ENCODE measurements at places on chromosomes 5 and 9.
A peak's percentile ranks its signal among the peaks of the same experiment; 100 is the strongest.

GRCh38 chr5:9545136-9545991, 511 bp downstream of the SEMA5A start:
- peak; percentile 33 for DNase-seq

- no peak for DNase-seq
Measured at GRCh38 chr5:136427426-136427825, 62.1 kb upstream of the TRPC7 start.

DNA sequence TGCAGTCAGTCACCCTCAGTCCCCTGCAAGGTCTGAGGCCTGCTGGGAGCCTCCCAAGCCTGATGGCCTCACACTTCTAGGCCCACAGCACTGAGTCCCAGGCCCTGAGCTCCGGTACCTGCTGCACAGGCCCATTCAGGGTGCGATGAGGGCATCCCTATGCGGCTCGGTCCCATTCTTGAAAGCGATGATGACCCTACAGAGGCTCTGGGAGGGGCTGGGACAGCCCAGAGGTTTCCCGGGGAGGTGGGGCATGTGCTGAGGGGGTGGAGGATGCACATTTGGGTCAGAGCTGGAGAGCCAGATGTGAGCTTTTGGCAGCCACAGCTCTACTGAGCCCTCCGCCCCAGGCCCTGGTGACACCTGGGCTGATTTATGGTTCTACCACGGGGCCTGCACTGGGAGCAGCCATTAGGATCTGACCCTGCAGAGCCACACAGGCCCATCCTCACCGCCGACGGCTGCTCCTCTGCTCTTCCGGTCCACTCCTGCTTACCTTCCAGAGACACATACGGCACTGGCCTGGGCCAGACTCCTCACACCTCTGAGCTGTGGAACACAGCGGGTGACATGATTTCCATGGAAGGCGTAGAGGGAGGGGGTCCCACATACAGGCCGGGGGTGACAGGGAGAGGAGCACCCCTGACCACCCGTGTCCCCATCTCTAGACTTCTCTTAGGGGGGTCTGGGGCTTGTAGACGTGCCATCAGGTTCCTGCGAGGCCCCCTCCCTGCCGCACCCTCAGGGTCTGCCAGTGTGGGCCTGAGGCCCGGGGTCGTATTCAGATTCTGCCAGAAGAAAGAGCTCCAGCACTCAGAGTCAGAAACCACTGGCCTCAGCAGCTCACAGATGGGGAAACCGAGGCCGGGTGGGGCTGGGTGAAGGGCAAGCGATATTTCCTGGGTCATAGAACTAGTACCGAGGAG, 53.4 kb downstream of the COL23A1 start:
- DNase-seq, result no peak

DNA sequence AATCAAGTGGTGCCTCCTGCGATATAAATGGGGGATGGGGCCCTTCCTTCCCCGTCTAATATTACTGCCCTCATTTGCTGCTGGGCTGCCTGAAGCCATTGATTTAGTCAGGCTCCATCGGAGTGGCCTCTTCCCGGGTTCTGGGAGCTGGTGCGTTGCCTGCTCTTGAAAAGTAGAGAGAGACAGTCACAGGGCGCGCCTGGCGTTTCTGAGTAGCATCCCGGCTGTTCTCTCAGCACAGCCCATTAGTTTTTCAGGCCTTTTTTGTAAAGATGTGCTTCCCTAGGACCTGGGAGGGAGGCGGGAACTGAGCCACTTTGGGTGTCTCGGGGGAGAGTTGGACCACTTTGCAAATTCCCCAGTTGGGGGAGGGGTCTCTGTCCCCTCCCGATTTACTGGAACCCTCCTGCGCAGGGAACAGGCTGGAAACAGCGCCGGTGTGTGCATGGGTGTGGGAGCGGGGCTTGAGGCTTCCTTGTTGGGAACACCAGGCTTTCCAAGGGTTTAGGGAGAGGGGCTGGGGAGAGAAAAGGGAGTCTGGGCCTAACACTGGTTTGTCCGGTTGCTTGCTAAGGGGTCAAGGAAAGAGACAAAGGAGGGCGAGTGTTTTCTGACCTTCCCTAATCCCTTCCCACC, 4.7 kb downstream of the PRDM6 start:
- DNase-seq, result no peak

- DNase-seq, result no peak
Measured at GRCh38 chr9:126453156-126453963, 126.7 kb downstream of the MVB12B start.

DNA sequence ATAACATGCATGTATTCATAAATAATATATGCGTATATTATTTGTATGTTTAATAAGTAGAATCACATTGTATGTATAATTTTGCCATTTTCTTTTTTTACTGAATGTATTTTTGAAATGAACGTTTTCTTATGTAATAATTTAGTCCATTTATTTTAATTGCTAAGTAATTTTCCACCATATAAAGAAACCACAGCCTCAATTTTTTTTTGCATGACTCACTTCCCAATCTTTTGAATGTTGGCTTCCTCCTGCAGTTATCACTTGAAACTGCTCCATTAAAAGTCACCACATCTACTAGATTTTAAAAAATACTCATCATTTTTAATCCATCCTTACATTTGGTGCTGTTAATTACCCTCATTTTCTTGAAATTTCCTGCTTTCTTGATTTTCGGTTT, 363.3 kb upstream of the MEF2C start:
- no peak for DNase-seq

DNA sequence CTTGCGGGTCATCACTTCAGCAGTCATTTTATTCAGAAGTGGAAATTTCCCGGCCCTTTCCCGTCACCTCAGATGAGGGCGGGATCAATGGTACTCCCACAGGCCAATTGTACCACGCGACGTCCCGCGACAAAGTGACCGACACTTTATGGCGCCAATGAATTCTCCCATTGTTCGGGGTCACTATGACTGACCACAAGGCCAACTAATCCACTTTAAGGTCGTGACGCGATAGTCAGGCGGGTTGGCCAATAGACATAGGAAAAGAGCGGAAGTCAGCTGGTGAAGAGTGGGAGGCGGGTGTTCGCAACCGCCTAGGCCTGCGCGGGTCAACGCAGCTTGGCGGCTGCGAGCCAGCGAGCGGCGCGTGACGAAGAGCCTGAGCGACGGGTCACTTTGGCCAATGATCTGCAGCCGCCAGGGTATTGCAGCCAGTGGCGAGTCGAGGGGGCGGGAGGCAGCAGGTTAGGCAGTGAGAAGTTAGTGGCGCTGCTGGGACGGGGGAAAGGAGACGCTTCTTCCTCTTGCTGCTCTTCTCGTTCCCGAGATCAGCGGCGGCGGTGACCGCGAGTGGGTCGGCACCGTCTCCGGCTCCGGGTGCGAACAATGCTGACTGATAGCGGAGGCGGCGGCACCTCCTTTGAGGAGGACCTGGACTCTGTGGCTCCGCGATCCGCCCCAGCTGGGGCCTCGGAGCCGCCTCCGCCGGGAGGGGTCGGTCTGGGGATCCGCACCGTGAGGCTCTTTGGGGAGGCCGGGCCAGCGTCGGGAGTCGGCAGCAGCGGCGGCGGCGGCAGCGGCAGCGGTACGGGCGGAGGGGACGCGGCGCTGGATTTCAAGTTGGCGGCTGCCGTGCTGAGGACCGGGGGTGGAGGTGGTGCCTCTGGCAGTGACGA, at the start of gene ANKHD1:
TSS of gene ANKHD1 (plus strand) at position 472 of the 896 bp plus-strand sequence. CDS start at position 607, 135 bp downstream.
- peak; percentile 98 for DNase-seq

DNA sequence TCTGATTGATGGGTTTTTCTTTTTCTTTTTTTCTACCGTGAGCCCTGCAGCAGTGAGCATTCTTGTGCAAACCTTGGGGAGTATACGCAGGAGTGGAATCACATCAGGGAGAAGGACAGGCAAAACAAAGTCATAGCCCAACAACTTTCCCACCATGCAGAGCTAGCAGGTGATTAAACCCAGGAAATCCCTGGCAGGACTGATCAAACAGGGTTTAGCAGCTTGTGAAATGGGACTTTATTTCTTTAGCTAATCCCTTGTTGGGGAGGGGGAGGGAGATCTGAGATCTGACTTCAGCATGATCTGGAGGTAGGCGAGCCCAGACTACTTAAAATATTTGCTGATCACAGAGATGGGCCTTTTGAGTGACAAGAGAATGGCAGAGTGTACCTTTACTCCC, 162.0 kb upstream of the GLRA1 start:
- DNase-seq, result no peak

DNA sequence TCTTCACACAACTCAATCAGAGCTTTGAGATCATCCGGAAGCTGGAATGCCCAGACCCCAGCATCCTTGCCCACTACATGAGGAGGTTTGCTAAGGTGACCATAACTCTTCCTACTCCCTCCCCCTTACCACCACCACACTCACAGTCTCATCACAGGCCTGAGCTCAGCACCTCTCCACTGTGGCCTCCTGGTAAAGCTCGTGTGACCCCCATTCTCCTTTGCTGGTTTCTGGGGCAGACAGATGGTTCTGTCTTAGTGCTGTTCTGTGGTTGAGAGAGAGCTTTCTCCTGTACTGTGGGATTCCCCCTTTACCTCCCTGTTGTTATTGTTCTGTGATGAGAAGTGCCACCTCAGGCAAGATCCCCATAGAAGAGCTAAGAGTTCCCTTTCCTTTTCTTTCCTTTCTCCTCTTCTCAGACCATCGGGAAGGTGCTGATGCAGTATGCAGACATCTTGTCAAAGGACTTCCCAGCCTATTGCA, 92.7 kb upstream of the RUSC2 start:
- no peak for DNase-seq

DNA sequence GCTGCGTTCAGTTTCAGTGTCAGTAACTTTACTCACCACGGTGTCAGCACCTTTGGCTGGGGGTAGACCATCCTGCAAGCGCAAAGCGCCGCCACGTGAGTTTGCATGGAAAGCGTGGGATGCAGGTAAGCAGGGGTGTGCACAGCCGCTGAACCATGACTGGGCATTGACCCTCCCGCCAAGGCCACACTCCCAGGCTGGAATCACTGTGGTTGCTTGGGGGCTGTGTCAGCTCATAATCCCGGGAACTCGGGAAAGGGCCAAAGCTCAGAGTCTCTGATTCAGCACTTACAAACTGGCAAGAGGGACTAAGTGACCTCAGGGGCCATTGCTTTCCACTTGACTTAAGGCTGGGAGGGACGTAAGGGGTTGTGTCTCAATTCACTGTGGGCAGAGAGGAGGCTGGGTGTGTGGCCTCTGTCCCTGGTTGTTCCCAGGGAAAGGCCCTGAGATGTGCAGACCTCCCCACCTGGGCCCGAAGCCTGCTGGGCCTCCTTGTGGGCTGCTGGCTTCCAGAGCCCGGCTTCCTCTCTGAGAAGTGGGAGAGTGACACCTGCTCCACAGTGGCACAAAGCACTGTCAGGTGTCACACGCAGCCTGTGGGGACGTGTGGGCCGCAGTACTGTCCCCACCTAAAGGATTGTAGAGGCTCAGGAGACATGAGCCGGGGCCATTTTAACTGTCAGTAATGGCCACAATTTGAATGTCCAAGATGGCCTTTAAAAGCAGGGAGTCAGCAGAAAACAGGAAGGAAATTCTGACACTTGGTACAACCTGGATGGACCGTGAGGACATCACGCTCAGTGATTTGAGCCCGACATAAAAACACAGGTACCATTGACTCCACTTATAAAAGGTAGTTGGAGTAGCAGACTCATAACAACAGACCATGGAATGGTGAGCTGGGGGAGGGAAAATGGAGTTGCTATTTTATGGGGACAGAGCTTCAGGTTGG, 16.7 kb downstream of the ABO start:
- no peak for DNase-seq

Data from transverse colon (tissue), 4 donors.